ENCODE measurements at places on chromosomes 5 and 9.

DNA sequence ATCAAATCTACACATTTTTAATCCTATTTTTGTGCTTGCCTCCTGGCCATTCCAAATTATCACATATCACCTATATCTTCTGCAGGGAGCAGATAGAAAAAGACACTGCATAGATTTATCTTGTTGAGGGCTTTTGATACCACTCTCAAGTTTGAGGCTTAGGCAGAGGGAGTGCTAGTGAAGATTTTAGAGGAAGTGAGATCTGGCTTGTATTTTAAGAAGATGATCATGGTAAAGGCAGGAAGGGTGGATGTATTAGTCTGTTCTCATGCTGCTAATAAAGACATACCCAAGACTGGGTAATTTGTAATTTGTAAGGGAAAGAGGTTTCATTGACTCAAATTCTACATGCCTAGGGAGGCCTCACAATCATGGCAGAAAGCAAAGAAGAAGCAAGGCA is 220.9 kb upstream of the TUT7 start:
- no peak overlapping the region for H3K4me3 ChIP-seq
- H3K27me3 ChIP-seq, result no peaks in the 10 kb centered on the region
- H3K4me1 ChIP-seq, result peaks cover 20% of the 10 kb centered on the region
- H3K27ac ChIP-seq, result no peak overlapping the region

DNA sequence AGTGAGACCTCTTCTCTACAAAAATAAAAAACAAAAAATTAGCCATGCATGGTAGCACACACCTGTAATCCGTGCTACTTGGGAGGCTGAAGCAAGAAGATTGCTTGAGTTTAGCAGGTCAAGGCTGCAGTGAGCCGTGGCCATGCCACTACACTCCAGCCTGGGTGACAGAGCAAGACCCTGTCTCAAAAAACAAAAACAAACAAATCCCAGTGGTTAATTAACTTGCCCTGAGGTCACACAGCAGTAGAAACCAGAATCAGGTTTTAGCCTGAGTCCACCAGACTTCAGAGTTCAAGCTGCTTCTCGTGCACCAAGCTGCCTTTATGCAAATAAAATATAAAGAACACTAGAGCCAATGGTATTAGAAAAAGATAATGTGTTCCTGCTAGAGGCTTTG is 169.7 kb downstream of the GOLPH3 start:
- H3K27ac ChIP-seq, result no peak overlapping the region
- no peaks in the 10 kb centered on the region for H3K36me3 ChIP-seq
- no peak for DNase-seq
- no peak overlapping the region for H3K4me3 ChIP-seq

DNA sequence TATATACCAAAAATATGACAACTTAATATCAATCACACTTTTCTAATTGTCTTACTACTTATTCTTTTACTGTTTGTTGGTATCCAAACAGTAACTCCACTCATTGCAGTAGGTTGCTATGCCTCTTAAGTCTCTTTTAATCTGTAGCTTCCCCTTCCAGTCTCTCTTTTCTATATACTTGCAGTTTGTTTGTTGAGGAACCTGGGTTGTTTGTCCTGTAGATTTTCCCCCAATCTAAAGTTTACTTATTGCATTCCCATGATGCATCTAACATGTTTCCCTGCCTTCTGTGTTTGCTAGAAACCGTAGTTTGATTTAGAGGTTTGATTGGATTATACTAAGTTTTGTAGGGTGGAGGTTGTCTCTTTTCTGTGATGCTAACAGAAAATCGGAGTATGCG is 10.6 kb downstream of the PDE8B start:
- no peaks in the 10 kb centered on the region for H3K36me3 ChIP-seq
- DNase-seq, result no peak
- peaks cover 23% of the 10 kb centered on the region for H3K27me3 ChIP-seq
- H3K27ac ChIP-seq, result no peak overlapping the region

GRCh38 chr5:43658509-43658908 is 55.5 kb downstream of the NNT start:
- H3K27ac ChIP-seq, result no peak overlapping the region
- no peak overlapping the region for H3K4me3 ChIP-seq
- H3K36me3 ChIP-seq, result peaks cover 17% of the 10 kb centered on the region
- no peak for DNase-seq
- no peaks in the 10 kb centered on the region for H3K4me1 ChIP-seq
- H3K27me3 ChIP-seq, result no peaks in the 10 kb centered on the region
